Right renal cortex interstitium (tissue), 3 donors: ENCODE measurements at places on chromosomes 12 and 14.

- no peak for DNase-seq
Observed at GRCh38 chr12:98909746-98910145, 264.7 kb downstream of the APAF1 start.

DNA sequence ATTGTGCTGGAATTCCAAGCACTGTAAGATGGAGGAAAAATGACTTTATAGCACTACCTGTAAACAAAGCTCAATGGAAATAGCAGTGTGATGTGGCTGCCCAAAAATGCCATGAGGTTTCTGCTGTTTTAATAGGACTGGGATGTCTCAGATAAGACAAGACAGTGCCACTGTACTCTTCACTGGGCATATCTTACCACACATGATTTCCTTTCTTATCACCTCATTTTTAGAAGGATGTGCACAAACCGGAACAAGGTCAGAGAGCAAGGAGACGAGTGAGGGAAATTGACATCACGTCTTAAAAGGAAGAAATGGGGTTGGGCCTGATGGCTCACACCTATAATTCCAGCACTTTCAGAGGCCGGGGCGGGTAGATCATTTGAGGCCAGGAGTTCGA, 38.4 kb upstream of the FGD4 start:
- DNase-seq: no peak

GRCh38 chr14:101442451-101442850, 118.8 kb upstream of the DIO3 start:
- DNase-seq: no peak

- no peak for DNase-seq
Observed at GRCh38 chr12:39401459-39401858, 41.5 kb downstream of the KIF21A start.

DNA sequence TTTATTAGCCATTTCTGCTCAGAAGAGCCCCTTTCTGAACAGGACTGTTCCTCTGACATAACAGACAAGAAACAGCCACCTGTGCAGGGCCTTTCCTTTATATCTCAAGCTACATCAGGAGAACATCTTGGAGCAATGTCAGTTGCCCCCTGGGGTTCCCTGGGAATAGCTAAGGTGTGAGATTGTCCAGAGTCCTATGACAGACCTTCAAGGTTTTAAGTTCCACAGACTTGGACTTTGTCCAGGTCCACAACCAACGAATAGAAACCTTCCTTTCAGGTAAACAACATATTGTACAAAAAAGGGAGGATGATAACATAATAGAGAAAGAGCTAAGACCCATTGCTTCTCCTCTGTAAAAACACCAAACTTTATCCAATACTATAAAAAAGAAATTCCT, 2.9 kb downstream of the IL23A start:
- no peak for DNase-seq

DNA sequence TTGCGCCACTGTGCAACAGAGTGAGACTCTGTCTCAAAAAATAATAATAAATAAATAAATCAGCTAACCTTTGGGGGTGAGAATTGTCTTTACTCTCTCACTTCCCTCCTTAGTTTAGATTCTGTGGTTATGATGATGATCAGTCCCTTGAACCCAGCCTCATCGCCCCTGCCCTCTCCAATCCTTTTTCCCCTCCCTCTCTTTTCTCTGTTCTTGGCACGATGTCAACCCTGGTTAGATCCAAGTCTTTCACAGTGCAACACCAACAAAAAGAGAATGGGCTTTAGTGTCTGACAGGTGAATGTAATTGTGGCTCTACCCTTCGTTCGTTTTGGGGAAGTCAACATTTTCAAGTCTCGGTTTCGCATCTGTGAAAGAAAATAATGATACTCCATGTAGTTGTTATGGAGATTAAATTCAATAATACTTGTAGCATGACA, 59.0 kb downstream of the NTN4 start:
- no peak for DNase-seq

DNA sequence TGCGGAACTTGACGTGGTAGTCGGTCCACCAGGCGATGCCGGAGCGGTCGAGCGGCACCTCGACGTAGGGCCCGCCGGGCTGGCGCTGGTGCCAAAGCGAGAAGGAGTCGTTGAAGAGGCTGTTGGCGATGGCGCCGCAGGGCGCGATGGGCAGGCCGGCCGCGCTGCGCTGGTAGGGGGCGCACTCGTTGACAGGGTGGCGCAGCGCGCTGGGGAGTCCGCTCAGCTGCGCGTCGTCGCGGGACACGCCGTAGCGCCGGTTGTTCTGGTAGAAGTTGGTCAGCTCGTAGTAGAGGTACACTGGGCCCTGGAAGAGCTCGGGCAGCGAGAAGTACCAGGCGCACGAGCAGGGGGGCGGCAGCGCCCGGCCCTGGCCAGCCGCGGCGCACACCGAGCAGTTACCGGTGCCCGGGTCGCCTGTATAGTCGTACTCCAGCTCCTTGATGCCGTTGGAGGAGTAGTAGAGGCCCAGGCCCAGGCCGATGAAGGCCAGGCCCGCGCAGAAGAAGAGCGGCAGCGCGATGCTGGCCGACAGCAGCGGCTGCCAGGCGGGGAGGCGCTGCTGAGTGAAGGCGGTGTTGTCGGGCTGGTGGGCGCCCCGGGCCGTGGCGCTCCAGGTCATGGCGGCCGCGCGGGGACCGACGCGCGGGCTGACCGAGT, 482 bp downstream of the TMEM30B start:
- no peak for DNase-seq

- no peak for DNase-seq
Observed at GRCh38 chr12:99959549-99960170, 25.1 kb downstream of the ANKS1B start.

DNA sequence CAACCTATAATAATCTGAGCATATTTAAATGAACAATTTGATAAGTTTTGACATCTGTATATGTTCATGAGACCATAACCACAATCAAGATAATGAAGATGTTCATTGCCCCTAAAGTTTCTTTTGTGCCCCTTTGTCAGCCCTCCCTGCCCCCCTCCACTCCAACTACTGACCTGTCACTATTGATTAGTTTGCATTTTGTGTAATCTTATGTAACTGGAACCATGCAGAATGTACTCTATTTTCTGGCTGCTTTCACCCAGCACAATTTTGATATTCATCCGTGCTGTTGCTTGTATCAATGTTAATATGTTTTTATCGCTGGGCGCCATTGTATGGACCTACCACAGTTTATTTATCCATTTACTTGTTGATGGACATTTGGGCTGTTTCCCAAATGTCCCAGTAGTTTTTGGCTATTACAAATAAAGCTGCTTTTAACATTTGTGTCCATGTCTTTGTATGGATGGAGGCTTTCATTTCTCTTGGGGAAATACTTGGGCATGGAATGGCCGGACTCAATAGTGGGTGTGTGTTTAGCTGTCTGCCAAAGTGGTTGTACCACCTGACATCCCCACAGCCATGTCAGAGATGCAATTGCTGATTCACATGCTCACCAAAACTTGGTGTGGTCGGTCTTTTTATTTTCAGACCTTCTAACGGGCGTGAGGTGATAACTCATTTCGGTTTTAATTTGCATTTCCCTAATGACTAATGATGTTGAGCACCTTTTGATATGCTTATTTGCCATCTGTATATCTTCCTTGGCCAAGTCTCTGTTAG, 38.9 kb downstream of the EML1 start:
- no peak for DNase-seq

- DNase-seq: no peak
Observed at GRCh38 chr12:121801595-121802484, 2.0 kb upstream of the SETD1B start.

- DNase-seq: no peak
Observed at GRCh38 chr14:58912287-58912686, 274.5 kb downstream of the DACT1 start.

DNA sequence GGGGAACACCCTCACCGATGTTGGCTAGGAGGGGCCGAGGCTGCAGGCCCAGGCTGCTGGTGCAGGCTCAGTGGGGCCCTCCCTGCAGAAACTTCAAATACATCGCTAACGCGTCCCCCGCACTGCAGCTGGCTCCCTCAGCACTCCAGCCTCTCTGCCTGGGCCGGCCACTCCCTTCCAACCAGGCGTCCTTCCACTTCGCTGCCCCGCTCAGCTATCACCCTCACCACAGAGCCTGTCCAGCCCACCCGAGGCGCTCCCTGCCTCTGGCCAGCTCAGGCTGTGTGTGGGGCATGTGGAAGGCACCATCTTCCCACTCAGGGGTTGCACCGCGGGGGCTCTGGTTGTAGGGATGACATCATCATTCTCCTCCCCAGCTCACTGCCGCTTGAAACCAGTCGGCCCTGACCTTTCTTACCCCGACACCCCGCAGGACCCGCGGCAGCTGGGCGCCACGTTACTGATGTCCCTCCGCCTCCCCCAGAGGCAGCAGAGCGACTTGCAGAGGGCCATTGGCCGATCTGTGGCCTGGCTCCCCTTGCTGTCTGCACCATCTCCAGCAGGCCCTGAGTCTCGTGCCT, 199.9 kb upstream of the RTL1 start:
- DNase-seq: no peak

DNA sequence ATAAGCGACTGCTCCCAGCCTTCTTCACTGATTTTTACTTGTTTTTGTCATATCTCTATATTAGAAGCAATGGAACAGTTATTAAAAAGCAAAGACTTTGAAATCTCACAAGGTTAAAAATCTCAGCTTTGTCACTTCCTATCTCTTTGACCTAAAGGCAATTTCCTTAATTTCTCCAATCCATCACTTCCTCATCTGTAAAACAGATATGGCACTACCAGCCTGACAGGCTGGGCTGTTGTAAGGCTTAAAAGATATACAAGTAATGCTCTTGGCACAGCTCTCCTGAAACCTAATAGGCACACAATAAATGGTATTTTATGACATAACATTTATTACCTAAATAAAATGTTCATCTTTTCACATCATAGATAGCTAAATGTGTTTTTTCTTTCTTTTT, 25.6 kb downstream of the ATXN2 start:
- no peak for DNase-seq

DNA sequence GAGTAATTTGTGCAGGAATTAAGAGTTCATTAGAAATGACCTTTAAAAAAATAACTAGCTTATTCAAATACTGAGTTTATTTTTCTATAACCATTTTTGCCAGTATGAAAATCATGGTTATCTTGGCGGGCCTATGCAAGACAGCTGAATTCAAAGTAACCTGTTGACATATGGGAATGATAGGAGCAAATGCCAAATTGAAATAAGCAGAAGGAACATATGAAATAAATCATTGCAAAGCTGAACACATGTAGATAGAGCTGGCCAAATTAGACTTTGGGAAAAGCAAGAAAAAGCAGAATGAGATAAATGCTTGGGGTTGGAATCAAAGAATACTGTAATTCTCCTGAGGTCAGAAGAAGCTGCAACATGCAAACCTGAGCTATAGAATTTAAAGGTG, 372.5 kb downstream of the ADAMTS20 start:
- DNase-seq: no peak

- DNase-seq: no peak
Observed at GRCh38 chr12:114936148-114937079, 252.4 kb upstream of the TBX3 start.

DNA sequence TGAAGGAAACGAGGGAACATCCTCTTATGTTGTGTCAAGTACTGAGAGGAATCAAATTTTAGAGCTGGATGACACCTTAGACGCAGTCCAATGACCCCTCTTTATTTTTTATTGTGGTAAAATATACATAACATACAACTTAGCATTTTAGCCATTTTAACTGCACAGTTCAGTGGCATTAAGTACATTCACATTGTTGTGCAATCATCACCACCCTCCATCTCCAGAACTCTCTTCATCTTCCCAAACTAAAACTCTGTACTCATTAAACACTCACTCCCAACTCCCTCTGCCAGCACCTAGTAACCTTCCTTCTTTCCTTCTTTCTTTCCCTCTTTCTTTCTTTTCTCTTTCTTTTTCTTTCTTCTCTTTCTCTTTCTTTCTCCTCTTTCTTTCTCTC, 97.2 kb upstream of the SLC24A4 start:
- DNase-seq: no peak

DNA sequence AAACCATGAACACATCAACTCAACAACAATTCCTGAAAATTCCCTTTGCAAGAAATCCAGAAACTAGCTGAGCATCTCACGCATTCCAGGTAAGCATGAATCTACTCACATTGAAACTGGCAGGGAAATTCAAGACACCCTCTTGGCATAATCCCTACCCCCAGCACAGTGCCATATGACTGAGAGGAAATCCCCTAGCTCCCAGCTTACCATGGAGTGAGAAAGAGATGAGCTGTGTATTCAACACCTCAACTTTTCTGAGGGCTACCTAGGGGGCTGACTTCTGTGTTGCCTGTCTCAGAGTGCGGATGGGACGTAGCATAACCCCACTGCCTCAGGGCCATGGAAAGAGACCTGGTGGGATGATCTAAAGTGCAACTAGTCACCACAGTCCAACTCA, 37.7 kb upstream of the GPR132 start:
- no peak for DNase-seq

- DNase-seq: no peak
Observed at GRCh38 chr14:20350860-20351259, 7.4 kb downstream of the PARP2 start.

DNA sequence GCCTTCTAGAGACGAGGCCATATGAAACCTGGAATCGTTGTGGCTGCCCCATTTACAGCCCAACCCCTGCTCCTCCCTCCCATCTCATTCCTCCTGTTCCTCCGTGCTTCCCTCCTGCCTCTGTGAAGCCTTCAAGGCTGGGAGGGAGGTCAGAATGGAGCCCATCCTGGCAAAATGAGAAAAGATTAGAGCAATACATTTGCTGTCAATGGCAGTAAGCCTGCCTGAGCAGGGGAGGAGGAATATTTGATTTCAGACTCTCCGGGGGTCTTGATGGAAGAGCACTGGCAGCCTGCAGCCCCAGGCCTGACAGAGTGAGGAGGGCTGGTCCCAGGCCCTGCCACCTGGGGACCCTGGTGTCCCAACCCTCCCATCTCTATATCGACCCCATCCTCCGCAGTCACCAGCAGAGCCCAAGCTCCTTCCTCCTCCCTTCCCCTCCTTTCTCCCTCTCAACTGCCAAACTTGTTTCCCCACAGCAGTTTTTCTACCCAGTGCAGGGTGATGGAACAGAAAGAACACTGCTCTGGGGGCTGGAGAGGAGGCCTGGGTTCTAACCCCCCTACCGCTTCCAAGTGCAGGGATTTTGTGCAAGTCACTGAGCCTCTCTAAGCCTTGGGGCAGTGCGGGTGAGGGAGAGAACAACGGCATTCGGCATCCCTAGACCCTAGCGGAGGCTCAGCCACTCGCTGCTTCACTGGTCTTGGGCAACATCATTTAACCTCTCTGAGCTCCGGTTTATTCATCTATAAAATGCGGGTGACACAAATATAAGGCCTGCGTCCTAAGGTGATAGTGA, 16.0 kb upstream of the RACGAP1 start:
- DNase-seq: no peak

DNA sequence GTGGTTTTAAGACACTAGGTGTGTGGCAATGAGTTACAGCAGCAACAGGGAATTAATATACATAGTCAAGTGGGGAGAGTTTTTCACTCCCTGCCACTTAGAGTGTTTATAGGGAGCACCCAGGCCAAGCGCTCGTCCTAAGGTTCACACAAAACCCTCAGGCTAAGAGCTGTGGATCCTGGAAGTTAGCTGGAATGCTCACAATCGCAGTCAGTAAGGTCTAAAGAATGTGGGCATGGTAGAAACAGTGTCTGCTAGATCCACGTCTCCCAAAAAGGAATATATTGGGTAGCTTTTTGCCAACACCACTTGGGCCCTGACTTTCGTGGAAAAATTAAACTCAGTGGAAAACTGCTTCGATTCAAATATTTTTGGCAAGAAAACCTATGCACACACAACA, 36.6 kb downstream of the STAB2 start:
- no peak for DNase-seq
